Activated CD8-positive, alpha-beta T cell treated with anti-CD3 and anti-CD28 coated beads, Interleukin-2, amount 10 ng/mL, durations not matched to agents 7 days and 5 days (primary cell): ENCODE measurements at places on chromosomes 2 and 18. TPM values are rescaled to one million over a fixed set of nuclear protein-coding genes. Genes with fewer than 3 reads are reported as not detected.
A peak's percentile ranks its signal among the peaks of the same experiment; 100 is the strongest.

The PLGLB1 gene
- 2.0 TPM for total RNA-seq

The SERPINB2 gene
- not detected for total RNA-seq

The UPP2 gene
- total RNA-seq = not detected

The LPIN1 gene
- 46.8 TPM for total RNA-seq

The NEU2 gene
- total RNA-seq = not detected

The SLC35G4 gene
- total RNA-seq = not detected

The OTOS gene
- total RNA-seq = not detected

GRCh38 chr2:225091336-225091735 lies 49.1 kb upstream of the DOCK10 start:
- peaks cover 12% of the 10 kb centered on the region for H3K4me1 ChIP-seq
- peaks cover 2% of the 10 kb centered on the region for H3K27me3 ChIP-seq

GRCh38 chr2:99504844-99505584 lies 15.2 kb upstream of the REV1 start:
- H3K27me3 ChIP-seq = peaks cover 2% of the 10 kb centered on the region
- no peak overlapping the region for H3K27ac ChIP-seq
- H3K4me3 ChIP-seq = no peak overlapping the region
- DNase-seq = no peak
- H3K36me3 ChIP-seq = no peaks in the 10 kb centered on the region
- no peaks in the 10 kb centered on the region for H3K4me1 ChIP-seq

DNA sequence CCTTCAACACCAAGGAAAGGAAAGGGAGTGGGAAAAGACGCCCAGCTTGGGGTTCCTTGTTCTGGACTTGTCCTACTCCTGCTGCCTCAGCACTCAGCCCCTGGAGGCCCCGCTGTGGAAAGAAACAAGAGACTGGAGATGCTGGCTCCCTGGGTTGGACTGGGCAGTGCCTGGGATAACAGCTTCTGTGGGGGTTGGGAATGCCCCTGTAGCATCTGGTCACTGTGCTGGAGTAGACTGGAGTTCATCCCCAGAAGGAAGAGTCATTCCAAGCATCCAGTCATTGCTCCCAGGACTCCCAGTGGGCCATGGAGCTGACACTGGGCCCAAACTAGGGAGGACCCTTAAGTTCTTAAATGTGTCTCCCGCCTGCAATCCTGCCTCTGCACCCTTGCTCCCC lies 129.3 kb upstream of the HAAO start:
- H3K27ac ChIP-seq = no peak overlapping the region
- peaks cover 2% of the 10 kb centered on the region for H3K27me3 ChIP-seq
- H3K4me1 ChIP-seq = peaks cover 4% of the 10 kb centered on the region
- no peak overlapping the region for H3K4me3 ChIP-seq
- no peak for DNase-seq

DNA sequence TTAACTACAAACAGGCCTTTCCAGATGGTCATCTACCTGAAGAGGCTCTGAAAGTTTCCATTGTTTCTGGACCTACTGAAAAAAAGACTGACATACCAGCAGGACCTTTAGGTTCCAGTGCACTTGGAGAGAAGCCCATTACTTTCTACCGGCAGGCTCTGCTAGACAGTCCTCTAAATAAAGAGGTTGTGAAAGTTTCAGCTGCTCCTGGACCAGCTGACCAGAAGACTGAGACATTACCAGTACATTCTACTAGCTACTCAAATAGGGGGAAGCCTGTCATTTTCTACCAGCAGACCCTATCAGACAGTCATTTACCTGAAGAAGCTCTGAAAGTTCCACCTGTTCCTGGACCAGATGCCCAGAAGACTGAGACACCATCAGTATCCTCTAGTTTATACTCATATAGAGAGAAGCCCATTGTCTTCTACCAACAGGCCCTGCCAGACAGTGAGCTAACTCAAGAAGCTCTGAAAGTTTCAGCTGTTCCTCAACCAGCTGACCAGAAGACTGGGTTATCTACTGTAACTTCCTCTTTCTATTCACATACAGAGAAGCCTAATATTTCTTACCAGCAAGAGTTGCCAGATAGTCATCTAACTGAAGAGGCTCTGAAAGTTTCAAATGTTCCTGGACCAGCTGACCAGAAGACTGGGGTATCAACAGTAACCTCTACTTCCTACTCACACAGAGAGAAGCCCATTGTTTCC lies 65.8 kb downstream of the ALMS1 start:
- no peak overlapping the region for H3K4me3 ChIP-seq
- DNase-seq = no peak
- H3K27me3 ChIP-seq = no peaks in the 10 kb centered on the region
- no peaks in the 10 kb centered on the region for H3K4me1 ChIP-seq
- no peak overlapping the region for H3K27ac ChIP-seq

GRCh38 chr2:187058198-187058597 lies 209.2 kb upstream of the ZSWIM2 start:
- H3K4me3 ChIP-seq = no peak overlapping the region
- H3K27me3 ChIP-seq = no peaks in the 10 kb centered on the region
- DNase-seq = no peak
- H3K36me3 ChIP-seq = no peaks in the 10 kb centered on the region
- no peak overlapping the region for H3K27ac ChIP-seq
- H3K4me1 ChIP-seq = no peaks in the 10 kb centered on the region

GRCh38 chr18:79621501-79621900 lies 58.1 kb upstream of the CTDP1 start:
- peaks cover 5% of the 10 kb centered on the region for H3K27me3 ChIP-seq
- H3K27ac ChIP-seq = no peak overlapping the region
- H3K36me3 ChIP-seq = no peaks in the 10 kb centered on the region
- no peak overlapping the region for H3K4me3 ChIP-seq

DNA sequence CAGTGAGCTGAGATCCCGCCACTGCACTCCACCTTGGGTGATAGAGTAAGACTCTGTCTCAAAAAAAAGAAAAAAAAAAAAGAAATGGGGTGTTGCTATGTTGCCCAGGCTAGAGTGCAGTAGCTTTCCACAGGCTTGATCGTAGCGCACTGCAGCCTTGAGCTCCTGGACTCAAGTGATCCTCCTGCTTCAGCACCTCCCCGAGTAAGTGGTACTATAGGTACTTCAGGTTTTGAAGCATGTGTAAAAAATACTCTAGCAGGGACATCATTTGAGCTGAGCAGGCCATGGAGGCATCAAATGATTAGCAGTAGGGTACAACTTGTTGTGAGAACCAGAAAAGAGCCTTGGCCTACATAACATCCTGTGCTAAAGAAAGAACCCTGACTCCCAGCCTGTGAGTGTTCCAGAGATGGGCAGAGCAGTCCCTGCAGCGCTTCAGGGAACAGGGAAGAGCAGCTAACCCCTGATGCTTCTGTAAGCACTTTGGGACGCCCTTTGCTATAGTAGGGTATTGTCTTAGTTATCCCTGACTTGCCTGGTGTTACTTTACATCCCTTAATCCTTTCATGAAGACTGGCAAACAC lies 119.1 kb downstream of the NEDD4L start:
- peaks cover 14% of the 10 kb centered on the region for H3K27me3 ChIP-seq
- H3K27ac ChIP-seq = no peak overlapping the region
- no peaks in the 10 kb centered on the region for H3K36me3 ChIP-seq
- no peak for DNase-seq
- no peaks in the 10 kb centered on the region for H3K4me1 ChIP-seq

- H3K4me3 ChIP-seq = peak overlapping the region; percentile 45
- H3K4me1 ChIP-seq = peaks cover 71% of the 10 kb centered on the region
- peak overlapping the region; percentile 84 for H3K27ac ChIP-seq
- H3K36me3 ChIP-seq = peaks cover 18% of the 10 kb centered on the region
Measured at GRCh38 chr2:168192839-168193616, 54.4 kb downstream of the STK39 start.

DNA sequence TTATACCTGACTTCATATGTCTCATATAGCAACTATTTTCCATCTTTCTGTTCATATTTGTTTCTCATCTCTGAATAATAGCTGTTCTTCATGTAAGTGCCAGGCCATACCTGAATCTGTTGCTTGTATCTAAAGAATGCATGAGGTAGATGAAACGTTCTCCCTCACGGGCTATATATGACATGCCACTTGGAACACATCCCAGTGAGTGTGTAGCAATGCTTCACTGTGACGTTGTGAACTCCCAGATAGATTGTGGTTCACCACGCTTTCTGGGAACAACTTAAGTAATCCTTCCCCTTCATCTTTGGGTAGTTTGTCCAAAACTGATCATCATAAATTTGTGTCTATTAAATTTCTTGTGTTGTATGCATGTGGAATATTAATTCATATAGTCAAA lies 60.1 kb downstream of the RDH14 start:
- no peak for DNase-seq
- H3K27me3 ChIP-seq = peaks cover 16% of the 10 kb centered on the region
- H3K4me1 ChIP-seq = peaks cover 3% of the 10 kb centered on the region
- no peak overlapping the region for H3K4me3 ChIP-seq
- H3K27ac ChIP-seq = no peak overlapping the region

DNA sequence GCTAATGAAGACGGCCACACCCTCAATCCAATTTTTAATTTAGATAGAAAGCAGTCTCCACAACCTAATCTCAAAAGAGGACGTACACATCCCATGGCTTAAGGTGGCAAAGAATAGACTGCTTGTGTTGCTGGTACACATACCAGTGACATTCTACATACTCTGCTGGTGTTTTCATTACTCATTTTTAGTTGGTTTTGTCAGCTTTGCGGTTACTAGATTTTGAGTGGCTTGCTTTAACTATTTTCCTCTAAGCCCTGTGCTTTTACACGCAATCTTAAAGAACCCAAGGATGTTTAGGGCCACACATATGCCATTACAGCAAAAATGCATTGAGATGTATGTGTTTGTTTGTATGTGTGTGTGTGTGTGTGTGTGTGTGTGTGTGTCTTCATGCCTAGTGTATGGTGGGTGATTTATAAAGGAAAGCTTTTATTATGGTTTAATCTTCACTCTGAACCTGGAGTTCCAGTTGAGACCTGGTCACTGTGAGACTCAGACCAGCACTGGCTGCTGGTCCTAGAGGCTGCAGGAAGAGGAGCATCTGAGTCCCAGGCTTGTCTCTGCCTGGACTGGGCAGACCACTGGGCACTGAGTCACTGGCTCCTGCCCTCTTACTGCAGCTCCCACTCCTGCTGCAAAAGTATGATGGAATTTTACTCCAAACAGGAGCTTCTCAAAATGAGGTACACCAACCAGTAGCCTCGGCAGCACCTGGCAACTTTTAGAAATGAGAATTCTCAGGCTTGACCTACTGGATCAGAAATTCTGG lies 415.9 kb downstream of the NBAS start:
- H3K27me3 ChIP-seq = no peaks in the 10 kb centered on the region
- no peak for DNase-seq
- H3K4me1 ChIP-seq = peaks cover 24% of the 10 kb centered on the region
- H3K36me3 ChIP-seq = peaks cover 4% of the 10 kb centered on the region
- H3K4me3 ChIP-seq = no peak overlapping the region

DNA sequence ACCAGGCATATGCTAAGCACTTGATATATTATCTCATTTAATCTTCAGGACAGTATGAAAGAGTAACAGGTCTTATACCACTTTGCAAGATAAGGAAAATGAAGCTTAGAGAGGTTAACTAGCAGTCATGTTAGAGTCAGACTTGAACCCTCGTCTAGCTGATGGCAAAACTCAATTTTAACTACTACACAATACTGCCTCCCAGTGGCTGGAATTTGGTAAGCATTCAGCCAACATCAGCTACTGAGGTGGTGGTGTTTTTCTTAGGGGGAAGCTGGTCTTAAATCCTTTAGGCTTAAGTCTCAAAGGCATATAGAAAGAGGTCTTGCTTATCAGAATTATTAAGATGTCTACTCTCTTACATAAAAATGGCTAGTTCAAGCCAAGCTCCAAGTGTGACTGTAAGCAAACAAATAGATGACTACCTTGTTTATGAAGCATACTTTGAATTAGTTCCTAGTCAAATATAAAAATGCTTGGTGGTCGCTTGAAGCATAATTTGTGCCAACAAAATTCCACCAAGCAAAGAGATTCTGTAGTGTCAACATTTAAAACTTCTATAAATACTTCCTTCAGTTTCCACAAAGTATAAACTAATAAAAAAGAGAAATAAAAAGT lies 325.4 kb upstream of the FIGN start:
- no peaks in the 10 kb centered on the region for H3K36me3 ChIP-seq
- no peak overlapping the region for H3K27ac ChIP-seq
- H3K4me1 ChIP-seq = no peaks in the 10 kb centered on the region
- no peak overlapping the region for H3K4me3 ChIP-seq

GRCh38 chr2:166333801-166334200 lies 41.9 kb downstream of the SCN9A start:
- no peaks in the 10 kb centered on the region for H3K27me3 ChIP-seq
- H3K4me1 ChIP-seq = no peaks in the 10 kb centered on the region

DNA sequence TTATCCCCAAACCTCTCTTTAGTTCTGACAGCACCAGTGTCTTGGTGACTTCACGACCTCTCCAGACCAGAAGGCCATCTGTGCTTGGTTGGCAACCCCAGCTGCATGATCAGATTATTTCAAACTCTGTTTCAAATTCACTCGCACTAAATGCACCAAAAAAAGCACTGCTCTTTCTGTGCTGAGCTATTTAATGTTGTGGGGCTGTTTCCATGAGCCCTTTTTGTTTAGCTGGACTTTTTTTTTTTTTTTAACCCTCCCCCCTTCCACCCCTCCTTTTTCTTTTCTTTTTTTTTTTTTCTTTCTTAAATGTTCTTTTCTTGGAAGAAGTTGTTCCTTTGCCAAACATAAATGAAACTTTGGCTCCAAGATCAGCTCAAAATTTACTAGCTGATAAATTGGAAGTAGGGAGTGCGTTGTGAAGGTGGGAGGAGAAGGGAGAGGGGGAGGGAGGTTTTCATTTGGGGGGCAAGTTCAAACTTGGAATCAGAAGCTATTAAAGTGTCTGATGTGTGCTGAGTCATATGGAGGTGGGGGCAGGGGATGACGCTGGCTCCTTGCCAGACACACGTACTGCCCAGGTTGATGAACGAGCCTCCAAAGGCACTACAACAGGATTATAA lies 543.0 kb upstream of the TNP1 start:
- no peak overlapping the region for H3K27ac ChIP-seq
- H3K4me3 ChIP-seq = no peak overlapping the region
- H3K4me1 ChIP-seq = peaks cover 28% of the 10 kb centered on the region
- H3K27me3 ChIP-seq = no peaks in the 10 kb centered on the region

DNA sequence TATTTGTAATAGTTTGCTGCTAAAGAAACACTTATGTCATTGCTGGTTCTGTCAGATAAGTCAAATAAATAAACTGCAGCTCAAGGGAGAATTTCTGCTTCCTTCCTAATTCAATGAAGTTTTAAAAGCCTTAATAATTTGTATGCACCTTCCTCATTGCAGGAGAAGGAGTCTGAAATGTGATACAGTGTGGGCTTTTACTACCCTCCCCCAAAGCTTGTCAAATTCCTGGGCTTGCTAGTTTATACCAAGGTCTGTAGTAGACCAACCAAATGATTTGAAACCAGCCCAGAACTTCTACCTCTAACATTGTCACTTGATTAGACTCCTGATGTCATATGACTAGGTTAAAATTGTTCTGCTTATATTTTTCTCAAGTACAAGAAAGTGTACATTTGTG lies 131.8 kb downstream of the DTNA start:
- no peak overlapping the region for H3K27ac ChIP-seq
- H3K27me3 ChIP-seq = peaks cover 4% of the 10 kb centered on the region
- DNase-seq = no peak
- no peaks in the 10 kb centered on the region for H3K4me1 ChIP-seq
- H3K36me3 ChIP-seq = no peaks in the 10 kb centered on the region
